Left renal pelvis (tissue), 4 donors: ENCODE measurements at places on chromosomes 16 and 17. TPM values are rescaled to one million over a fixed set of nuclear protein-coding genes. Genes with fewer than 3 reads are reported as not detected.

DNA sequence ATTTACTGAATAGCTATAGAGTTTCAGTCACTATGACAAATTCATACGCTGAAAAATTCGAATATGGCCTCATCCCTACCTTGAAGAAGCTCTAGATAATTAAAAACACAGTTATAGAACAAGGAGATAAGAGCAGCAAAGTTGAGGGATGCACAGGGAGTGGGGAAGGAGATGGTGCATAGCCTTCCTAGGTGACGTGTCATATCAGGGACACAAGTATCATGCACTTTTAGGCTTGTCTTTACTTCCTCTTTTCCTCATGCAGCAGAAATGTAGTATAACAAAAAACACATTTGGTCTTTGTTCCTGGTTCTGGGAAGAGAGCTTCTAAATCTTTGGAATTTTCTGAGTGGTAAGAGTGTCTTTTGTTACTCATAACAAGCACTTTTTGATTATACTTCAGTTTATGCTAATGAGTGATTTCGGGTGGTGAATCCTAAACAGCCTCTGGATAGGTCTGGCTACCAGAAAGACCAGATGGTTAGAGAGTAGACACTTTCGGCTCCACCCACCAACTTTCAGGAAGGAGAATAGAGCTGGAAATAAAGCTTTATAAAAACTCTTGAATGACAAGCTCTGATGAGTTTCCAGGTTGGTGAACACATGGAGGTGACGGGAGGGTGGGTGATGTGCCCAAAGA, 341.4 kb downstream of the UTP18 start:
- no peak for DNase-seq

DNA sequence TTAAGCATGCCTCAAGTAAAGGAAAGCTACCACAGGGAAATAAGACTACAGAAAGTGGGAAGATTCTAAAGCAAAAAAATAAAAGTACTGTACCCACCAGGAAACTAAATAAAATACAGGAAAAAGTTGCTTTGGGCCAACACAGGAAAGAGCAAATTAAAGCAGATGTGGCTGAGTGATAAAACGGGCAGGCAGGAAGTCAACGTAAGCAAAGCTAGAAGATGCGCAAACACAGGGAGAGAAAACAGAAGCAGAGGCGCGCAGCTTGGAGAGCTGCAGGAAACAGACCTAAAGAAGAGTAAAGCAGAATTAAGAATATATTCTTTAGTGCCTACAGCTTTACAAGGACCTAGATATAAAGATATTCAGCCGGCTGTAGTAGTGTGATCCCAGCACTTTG, 21.7 kb downstream of the USP36 start:
- DNase-seq: no peak

The FA2H gene
- 5.9 TPM for polyA plus RNA-seq

DNA sequence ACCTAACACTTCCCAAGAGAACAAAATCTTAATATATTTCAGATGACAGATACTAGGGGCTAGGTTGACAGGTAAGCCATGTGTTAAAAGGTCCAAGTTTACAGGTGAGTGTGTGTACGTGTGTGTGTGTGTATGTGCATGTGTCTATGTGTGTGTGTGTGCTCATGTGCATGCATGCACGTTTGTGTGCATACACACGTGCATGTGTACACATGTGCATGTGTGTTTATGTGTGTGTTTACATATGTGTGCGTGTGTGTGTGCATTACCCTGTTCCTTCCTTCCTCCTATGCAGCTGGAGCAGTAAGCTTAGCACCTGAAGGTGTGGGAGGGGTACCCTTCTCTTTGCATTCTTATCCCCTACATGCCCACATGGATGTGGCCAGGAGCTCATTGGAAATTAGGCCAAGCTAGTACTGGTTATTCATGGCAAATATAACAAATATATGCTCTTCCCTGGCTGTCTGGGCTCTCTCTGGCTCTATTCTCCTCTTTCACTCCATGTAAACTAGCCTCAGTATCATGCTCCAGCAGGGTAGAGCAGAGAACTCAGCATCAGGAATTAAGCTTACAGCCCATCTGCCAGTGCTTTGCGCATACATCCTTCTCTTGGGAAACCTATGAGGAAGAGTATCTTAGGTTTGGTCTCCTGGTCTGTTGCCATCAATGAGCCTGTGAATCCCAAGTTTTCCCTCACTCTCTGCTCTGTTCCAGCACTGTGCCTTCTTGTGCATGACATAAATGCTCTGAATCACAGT, 258.0 kb upstream of the MYOCD start:
- DNase-seq: no peak

DNA sequence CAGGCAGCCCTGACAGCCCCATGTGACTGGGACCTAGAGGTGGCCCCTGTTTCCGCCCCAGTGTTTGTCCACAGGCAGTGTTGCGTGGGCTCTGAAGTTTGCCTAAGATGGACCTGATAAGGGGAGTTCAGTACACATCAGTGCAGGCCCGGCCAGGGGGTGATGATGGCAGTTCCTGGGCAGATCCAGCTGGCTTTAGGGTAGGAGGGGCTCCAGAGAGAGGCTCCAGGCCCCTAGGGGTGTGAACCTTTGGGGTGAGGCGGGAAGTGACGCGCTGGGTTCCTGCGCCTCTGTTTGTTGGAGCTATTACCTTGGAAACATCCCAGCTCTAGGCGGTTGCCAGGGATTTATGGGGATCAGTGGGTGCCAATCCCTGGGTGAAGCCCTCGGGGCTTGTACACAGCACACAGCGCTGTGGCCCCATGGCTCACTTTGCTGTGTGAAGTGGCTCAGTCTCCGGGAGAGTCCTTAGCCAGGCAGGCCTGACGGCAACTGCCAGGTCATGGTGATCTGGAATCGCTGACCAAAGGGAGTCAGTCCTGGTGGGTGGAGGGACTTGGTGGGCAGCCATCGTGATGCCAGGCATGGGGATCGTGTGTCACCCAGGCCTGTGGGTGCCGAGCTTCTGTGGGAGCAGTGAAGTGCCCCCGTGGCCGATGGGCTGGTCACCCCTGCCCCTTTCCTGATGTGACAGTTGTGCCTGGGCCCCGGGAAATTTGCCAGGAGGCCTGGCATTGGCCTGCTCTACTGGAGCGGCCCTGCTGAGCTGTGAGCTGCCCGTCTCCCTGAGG, 146.1 kb downstream of the SEC14L1 start:
- DNase-seq: no peak

The APOH gene
- not detected for polyA plus RNA-seq

DNA sequence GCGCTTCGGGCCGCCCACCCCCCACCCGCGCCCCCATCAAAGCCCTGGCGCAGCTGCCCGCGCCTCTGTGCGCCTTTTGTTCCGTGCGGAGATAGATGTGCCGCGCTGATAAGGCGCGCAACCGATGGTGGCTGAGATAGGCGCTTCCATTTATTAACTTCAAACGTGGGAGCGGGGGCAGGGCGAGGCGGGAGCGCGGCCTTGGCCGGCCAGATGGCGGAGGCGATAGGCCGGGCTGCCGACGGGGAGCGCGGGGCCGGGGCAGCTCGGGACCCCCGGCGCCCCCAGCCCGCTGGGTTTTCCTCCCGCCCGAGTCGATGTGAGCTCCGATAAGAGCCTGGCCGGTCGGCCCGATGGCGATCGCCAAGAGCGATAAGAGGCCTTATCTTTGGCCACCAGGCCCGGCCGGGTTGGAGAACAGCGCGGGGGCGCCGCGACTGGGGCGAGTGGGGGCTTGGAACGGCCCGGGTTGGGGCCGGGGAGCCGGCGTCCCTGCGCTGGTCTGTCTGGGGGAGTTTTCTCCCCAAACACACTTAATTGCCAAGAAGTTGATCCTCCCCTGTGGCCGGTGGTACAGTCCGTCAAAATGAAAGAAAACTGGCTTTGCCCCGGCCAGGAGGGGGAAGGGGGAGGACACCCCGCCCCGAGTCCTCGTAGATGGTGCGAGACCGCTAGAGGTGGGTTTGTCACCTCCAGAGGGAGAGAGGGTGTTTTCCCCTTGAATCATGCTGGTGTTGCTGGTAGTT, 2.7 kb downstream of the ZFPM1 start:
- no peak for DNase-seq

- DNase-seq: no peak
Observed at GRCh38 chr16:2436110-2436509, 6.9 kb downstream of the CCNF start.

DNA sequence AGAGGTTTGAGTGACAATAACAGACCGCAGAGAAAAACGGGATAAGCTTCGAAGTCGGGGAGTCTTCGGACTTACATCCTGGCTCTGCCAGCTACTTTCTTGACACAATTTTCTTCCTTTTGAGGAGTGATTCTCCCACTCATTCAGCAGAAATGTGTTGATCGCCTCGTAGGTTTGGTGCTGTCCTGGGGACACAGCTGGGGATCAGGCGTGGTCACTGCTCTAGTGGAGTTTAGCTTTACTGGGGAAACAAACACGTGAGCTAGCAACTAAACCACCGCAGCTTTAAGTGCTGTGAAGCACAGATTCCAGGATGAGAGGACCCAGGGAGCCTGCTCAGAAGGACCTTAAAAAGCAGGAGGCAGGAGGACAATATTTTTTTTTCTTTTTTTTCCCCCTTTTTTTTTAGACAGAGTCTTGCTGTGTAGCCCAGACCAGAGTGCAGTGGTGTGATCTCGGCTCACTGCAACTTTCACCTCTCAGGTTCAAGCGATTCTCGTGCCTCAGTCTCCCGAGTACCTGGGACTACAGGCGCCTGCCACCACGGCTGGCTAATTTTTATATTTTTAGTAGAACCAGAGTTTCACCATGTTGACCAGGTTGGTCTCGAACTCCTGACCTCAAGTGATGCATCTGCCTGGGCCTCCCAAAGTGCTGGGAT, 858 bp downstream of the NUBP1 start:
- no peak for DNase-seq

GRCh38 chr17:17605729-17606088, 14.2 kb upstream of the PEMT start:
- DNase-seq: no peak
